Ureter (tissue), 1 donor: ENCODE measurements at places on chromosomes 1 and 21.

DNA sequence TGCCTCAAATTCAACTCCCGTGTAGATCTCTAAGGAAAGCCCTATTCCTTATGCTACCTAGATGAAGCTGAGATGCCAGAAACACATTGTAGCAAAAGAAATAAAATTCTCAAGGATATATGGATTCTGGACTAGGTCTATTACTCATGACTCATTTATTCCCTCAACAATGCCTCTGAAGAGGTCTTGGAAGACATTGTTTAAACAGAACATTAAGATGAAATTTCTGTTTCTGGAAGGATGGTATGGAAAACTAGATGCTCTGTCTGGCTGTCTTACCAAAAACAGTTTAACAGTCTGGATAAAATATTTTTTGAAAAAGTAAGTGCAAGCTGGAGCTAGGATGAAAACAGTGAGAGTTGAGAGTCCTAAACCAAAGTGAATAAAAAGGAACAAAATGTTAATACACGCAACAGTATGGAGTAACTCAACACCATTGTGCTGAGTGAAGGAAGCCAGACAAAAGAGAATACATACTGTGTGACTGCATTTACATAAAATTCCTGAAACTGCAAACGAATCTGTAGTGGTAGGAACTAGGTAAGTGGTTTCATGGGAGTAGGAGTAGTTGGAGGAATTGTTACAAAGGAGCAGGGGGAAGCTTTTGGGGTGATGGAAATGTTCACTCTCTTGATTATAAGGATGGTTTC, 59.3 kb upstream of the GNG12 start:
- DNase-seq = no peak

- DNase-seq = no peak
Observed at GRCh38 chr1:229832695-229833094, 206.6 kb downstream of the URB2 start.

GRCh38 chr1:171484760-171485374, 463 bp upstream of the PRRC2C start:
- no peak for DNase-seq

DNA sequence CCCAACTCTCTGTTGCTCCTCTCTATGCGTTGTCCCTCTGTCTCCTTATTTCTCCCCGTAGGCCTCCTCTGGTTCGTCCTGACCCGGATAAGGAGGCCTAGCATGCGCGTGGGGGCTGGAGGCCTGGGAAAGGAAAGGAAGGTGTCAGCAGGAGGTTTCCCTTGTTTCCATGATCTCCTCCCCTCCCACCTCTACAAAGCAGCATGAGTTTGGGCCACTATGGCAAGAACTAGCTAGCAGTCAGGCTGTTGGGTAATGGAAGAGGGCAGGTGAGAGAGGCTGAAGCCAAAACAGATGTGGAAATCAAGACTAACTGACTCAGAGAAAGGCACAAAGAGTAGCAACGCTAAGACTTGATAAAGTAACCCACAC, 687 bp upstream of the SEMA6C start:
- DNase-seq = no peak

- no peak for DNase-seq
Observed at GRCh38 chr1:156717351-156717750, 10.9 kb upstream of the METTL25B start.

- DNase-seq = no peak
Observed at GRCh38 chr1:233278631-233279030, 16.9 kb downstream of the PCNX2 start.

DNA sequence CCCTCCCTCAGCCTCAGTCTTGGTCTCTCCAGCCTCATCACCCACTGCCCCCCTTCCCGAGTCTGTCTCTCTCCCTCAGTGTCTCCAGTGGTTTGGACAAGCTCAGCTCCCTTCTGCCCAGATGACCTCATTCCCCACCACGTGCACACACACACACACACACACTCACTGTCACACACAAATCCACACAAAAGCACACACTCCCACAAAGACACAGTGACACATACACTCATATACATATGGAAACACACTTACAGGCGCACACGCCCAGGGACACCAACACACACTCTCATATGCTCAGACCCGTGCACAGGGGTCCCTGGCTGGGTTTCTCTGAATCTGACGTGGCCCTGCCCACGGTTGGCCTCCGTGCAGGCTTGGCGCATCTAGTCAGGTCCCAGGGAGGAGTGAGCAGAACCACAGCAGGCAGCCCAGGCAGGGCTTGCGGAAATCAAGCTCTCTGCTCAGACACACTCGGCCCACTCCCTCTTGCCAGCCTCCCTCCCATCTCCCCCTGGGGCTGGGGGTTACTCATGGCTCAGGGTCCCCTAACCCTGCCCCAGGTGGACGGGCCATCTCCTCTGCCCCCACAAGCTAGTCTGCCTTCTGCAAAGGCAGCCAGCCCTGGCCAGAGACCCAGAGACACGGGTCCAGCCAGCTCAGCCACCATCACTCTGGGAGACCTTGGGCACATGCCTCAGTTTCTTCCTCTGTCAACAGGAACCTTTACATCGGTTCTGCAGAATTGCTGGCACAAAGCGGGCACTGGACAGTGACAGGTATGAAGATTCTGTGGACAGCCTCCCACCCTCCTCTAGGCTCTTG, 38.5 kb upstream of the FAM131C start:
- DNase-seq = no peak

DNA sequence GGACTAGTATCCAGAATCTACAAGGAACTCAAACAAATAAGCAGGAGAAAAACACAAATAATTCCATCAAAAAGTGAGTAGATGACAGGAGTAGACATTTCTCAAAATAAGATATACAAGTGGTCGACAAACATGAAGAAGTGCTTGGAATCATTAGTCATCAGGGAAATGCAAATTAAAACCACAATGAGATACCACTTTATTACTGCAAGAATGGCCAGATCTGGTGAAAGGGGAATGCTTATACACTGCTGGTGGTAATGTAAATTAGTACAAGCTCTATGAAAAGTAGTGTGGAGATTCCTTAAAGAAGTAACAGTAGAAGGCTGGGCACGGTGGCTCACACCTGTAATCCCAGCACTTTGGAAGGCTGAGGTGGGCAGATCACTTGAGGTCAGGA, 73.8 kb downstream of the POU2F1 start:
- no peak for DNase-seq

GRCh38 chr1:96772349-96772748, 50.8 kb downstream of the PTBP2 start:
- no peak for DNase-seq

- peak; percentile 54 for DNase-seq
Observed at GRCh38 chr1:101236516-101237228, at the start of gene S1PR1. Gene S1PR1, plus strand, starts transcription at chr1:101237019. Its CDS starts 1,966 bp downstream, at chr1:101238985.

- no peak for DNase-seq
Observed at GRCh38 chr1:176559474-176559873, 96.5 kb downstream of the PAPPA2 start.

DNA sequence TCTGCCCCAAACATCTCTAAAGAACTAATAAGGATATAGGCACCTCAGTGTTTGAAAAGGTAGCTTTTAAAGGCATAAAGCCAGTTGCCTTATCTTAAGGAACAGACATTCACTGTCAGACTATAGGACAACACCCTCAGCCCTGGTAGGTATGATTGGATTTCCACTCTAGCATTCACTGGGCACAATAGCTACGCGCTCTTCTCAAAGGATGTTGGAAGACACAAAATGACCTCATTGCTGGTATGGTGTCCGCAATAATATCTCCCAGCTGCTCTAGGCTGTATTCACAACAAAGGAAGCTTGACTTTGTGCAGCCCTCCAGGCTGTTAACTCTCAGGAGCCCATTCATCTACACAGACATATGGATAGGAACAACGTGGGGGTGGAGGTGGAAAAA, 119.4 kb upstream of the CXADR start:
- DNase-seq = no peak

- DNase-seq = no peak
Observed at GRCh38 chr1:21174230-21174629, 2.5 kb downstream of the EIF4G3 start.

DNA sequence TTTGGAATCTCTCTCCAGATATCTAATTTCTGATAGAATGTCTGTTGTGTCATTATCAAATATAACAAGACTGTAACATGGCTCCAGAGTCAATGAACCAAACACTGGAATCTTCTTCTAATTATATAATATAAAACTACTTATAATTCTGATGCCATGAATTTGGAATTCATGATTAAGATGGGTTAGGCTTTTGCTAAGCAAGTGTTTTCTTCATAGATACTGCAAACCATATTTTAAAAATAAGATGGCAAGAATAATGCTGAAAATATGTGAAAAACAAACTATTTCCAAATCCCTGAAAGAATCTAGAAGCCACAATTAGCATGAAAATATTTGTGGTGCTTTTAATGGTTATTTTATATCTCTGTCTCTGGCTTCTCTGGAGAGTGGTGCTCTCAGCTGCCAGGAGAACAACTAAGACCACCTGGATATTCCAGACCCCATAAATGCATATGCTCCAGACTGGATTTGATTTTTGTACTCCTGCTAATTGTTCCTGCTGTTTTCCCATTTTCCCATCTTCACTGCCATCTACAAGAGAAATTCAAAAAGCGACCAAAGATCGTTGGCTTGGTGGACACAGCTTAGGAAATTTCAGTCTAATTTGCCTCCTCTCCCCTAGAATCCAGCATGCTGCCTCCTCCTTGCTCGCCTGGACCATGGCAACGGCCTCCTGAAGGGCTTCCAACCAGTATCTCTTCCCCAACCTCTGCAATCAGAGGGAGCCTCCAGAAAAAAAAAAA, 418.9 kb downstream of the SETD4 start:
- no peak for DNase-seq

GRCh38 chr1:161439280-161440232, 65.7 kb upstream of the FCGR2A start:
- peak; percentile 44 for DNase-seq

DNA sequence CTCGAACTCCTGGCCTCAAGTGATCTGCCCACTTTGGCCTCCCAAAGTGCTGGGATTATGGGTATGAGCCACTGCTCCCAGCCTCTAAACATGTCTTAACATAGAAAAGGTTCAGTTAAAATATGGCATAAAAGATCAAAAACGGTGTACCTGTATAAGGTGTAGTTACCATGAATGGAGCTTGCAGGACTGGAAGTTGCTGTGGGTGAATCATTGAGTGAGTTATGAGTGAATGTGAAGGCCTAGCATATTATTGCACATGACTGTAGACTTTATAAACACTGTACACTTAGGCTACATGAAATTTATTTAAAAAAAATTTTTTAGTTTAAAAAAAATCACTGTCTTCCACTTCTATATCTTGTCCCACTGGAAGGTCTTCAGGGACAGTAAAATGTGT, 15.7 kb downstream of the ABCD3 start:
- DNase-seq = no peak
